NCI-H774 (cell line): ENCODE measurements at places on chromosomes 11 and 22.

- DNase-seq: no peak
Observed at GRCh38 chr22:43996170-43996980, 27.7 kb upstream of the PARVB start.

DNA sequence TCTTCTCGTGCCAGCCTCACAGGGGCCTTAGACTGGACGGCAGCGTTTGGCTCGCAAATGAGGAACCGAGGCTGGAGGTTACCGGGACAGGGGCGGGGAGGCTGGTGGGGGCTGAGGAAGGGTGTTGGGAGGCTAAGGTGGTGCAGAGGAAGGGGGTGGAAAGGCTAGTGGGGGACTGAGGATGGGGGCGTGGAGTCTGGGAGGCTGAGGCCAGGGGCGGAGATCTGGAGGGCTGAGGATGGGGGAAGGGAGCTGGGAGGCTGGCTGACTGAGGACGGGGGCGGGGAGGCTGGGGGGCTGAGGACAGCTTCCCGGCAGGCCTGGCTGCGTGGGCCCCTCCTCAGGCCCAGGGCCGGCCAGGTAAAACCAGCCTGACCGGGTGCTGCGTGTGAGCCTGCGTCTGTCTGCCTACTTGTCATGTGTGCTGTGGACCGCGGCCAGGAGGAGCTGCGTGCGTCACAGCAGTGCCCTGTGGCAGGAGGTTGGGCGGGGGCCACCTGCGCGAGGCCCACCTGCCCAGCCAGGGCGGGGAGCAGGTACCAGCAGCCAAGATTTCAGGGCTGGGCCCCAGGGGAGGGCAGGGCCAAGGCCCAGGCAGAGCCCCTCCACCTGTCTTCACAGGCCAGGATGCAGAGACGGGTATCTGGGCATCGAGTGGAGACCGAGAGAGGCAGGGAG lies 9.4 kb upstream of the PIM3 start:
- DNase-seq: peak; percentile 61

- DNase-seq: no peak
Observed at GRCh38 chr11:43979571-43980219, 37.3 kb downstream of the C11orf96 start.

DNA sequence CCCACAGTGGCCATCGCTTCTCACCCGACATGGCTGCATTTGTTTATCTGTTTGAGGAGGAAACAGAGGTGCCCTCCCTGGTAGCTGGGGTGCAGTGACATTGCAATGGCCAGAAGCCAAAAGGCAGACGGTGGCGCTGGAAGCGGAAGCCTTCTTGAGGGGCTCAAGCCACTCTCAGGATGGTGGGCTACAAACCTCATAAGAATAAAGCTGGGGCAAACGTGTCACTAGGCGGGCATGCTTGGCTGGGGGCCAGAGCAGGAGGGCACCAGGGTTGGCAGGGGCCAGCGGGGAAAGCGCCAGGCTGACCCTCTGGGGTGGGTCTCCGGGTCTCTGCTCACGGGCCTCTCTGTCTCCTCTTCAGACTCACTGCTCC lies 12.6 kb downstream of the TNNT3 start:
- no peak for DNase-seq

DNA sequence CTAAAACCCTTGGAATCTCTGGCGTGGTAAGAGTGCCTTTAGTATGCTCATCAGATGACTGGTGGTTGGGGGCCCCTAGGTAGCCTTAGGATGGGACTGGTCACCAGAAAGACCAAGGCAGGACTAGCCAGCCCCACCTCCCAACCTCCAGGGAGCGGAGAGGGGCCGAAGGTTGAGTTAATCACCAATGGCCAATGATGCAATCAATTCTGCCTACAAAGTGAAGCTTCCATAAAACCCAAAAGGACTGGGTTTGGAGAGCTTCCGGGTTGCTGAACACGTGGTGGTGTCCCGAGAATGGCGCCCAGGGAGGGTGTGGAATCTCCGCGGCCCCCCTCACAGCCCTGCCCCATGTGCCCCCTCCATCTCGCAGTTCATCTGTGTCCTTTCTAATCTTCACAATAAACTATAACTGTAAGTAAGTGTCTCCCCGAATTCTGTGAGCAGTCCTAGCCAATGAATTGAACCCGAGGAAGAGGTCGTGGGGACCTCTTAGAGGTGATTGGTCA lies 66.4 kb upstream of the SLC22A12 start:
- DNase-seq: no peak
